Nephron progenitor cell (in vitro differentiated cells): ENCODE measurements at places on chromosomes 2 and 18.

- DNase-seq = no peak
These were observed 187.1 kb downstream of the NRP2 start for GRCh38 chr2:205869439-205869838.

DNA sequence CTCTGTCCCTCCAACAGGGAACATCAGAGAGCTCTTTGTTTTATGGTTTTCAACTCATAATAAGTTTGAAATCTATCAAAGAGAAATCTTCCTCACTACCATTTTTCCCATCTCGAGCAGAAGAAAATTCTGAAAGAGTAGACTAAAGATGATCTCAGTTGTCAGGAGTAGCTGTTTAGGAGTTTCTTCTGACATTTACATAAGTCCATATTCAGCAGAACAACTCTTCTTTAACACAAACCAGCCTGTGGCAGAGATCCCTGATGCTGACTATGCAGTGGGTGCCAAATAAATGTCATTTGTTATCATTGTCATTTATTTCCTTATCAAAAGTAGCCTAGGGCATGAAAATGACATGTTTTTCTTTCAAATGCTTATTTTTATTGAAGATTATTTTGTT is 380.7 kb downstream of the MBD2 start:
- no peak for DNase-seq

- DNase-seq = peak; percentile 33
These were observed 515.5 kb upstream of the MYT1L start for GRCh38 chr2:2846332-2847208.

DNA sequence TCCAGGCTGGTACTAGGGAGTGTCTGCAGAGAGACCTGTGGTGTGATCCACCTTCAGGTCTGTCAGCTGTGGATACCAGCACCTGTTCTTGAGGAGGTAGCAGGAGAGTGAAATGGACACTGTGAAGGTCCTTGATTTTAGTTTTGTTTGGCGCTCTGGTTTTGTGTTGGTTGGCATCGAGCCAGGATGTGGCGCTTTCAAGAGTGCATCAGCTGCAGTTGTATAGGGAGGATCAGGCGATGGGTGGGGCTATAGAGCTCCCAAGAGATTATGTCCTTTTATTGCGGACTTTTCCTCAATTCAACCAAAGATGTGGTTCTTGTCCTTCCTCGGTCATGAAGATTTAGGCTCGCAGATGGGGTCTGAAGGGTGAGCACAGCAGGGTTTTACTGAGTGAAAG is 37.5 kb downstream of the SLC39A10 start:
- no peak for DNase-seq

- DNase-seq = no peak
These were observed 95.1 kb downstream of the BAZ2B start for GRCh38 chr2:159521272-159521671.

DNA sequence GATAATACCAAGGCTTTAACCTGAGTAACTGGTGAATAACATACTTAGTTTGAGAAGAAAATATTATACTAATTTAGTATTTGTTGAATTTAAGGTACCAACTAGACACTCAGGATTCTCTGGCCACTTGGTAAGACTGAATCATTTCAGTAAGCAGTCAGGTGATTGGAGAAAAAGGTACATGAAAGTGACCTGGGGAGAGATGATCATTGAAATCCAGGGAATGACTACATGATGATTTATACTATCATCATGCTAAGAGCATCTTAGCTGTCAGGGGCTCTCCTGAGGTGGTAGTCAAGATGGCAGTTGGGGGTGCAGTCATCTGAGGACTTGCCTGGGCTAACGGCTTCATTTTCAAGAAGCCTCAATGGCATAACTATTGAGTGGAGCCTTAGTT is 571.2 kb upstream of the ACVR2A start:
- no peak for DNase-seq

GRCh38 chr2:143603846-143604565 is 474.8 kb downstream of the ARHGAP15 start:
- no peak for DNase-seq

DNA sequence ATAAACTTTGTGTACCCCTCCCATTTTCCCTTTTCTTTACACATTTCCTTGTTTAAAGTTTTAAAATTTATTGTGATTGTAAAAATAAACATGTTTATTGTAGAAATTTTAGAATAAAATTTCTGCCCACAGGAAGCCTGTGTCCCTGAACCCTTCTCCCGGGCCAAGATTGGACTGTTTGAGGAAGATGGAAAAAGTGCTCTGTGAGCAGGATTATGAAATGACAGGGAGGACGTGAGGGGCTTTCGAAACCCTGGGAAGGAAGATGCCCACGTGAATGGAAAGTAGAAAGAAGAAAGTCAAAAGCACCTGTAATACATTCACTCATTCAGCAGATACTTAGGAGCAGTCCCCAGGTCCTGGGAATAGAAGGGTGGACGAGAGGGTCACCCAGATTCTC is 25.4 kb upstream of the ATOH8 start:
- DNase-seq = no peak

GRCh38 chr2:197867624-197868023 is 63.2 kb downstream of the PLCL1 start:
- DNase-seq = no peak

- DNase-seq = no peak
These were observed 163.0 kb downstream of the TMEM200C start for GRCh38 chr18:5732318-5732717.

- no peak for DNase-seq
These were observed 297.2 kb upstream of the SLC14A2 start for GRCh38 chr18:45317948-45318640.

- DNase-seq = no peak
These were observed 349.9 kb downstream of the TSN start for GRCh38 chr2:122105171-122105876.

GRCh38 chr2:71742953-71743601 is 289.7 kb downstream of the DYSF start:
- DNase-seq = peak; percentile 38

- no peak for DNase-seq
These were observed 13.0 kb upstream of the RALB start for GRCh38 chr2:120239488-120240287.

GRCh38 chr2:30252723-30253701 is 21.7 kb downstream of the LBH start:
- DNase-seq = no peak

DNA sequence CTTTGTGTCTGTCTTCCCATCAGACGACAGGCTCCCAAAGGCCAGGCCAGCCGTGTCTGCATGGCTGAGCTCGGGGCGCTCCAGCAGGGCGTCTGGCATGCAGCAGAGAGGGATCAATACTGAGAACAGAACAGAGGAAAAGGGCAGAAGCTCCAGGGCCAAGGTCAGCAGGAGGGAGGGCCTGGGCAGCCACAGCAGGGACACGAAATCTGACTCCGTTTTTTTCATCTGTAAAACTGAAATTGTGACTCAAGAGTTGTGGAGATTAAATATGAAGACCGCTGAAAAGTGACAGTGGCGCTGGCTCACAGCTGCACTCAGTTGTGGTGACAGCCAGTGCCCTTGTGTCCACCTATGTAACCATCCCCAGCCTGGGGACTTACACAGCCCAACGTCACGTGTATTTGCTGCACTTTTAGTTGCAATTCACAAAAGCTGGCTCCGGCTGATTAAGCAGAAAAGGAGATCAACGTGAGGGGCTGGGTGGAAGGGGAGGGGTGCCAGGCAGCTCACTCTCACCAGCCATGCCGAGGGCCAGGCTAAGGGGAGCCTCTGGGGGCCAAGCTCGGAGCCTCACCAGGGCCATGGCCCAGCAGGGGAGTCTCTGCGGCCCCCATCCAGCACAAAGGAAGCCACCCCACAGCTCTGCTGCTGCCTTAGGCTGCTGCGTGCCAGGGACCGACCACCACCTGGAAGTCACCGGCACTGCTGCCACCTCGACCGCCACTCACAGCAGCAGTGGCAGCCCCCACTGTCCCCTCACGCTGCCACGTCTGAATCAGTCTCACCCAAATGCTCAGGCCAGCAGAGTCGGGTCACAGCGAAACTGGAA is 74.7 kb downstream of the EIPR1 start:
- DNase-seq = no peak

DNA sequence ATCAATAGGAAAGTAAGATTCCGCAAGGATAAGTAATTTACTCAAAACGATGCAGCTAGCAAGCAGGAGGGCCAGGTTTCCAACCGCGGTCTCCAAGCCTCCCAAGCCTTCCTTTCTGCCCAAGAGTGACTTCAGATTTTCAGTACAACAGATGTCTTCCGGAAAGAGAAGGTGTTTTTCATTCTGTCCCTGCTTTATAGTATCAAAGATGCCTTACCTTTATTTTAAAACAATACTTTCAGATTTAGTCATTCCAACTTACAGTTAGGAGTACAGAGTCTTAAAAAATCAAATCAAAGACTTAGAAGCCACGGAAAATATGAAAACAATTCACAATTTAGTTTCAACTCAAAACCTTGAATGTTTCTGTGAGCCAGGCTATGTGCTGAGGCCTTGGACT is 43.6 kb downstream of the CYB5A start:
- DNase-seq = no peak

DNA sequence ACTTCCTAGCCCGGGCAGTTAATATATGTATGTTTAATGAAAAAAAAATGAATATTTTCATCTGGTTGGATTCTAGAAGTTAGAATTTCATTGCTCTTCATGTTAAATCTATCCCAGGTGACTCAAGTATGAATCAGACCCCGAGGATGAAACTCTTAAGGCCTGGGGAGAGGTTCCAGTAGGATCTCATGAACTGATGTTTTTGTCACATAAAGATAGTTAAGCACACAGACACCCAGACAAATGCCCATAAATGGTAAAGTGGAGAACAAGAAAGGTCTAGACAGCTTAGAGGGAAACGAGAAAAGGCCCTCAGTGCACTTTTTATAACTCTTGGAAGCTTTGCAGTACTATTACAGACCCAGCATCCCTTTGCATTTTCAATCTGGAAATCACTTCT is 114.1 kb downstream of the RIF1 start:
- no peak for DNase-seq

- no peak for DNase-seq
These were observed 48.7 kb downstream of the GREB1 start for GRCh38 chr2:11582612-11582861.

GRCh38 chr18:34222307-34223163 is 2.2 kb downstream of the NOL4 start:
- DNase-seq = peak; percentile 63

DNA sequence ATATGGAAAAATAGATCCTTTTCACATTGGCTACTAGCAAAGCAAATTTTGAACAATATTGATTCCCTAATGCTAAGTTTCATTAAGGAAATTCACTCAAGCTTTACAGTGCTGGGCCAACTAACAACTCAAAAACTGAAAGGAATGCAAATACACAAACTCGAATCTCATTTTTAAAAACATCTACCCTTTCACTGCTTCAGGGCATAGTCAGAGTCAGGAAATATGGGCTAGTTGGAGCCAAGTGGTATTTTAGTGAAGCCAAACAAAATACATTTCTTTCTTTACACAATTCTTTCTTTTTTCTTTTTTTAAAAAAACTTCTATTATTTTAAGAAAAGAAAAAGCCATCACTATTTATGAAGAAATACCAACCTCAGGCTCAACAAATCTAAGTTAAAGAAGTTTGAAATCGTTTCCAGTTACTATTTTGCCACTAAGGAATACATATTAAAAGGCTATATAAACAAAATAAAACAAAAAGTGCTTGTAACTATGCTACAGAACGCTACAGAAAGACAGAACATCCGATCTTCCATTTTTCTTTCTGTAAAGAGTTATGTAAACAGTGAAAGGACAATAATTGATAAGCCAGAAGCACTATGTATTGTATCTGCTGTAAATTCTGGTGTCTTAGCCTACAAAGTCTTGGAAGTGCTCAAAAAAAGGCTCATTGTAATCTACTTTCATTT is 113.6 kb upstream of the STK17B start:
- DNase-seq = no peak

GRCh38 chr2:67633212-67633856 is 236.2 kb downstream of the ETAA1 start:
- no peak for DNase-seq

- no peak for DNase-seq
These were observed 509.9 kb upstream of the VRK2 start for GRCh38 chr2:57536535-57537231.

- peak; percentile 58 for DNase-seq
These were observed 51.8 kb downstream of the MTHFD2 start for GRCh38 chr2:74250189-74250631.

DNA sequence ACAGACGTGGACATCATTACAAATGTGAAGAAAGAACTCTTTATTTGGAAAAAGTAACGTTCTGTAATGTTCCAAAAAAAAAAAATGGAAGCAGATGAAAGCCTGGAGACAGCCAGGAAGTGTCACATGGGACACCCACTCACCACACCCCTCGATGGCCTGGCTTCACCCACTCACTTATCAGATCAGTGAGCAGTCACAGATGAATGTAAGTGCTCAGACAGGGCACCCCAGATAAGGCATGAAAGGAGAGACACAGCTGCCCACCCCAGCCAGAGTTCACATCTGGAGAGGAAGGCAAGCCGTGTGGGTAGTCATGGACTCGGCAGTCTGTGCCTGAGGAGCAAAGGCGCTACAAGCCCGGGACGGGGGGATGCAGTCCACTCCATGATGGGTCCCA is 105.2 kb downstream of the SEPTIN10 start:
- no peak for DNase-seq

- no peak for DNase-seq
These were observed 357.6 kb downstream of the DSC3 start for GRCh38 chr18:30684825-30685481.

DNA sequence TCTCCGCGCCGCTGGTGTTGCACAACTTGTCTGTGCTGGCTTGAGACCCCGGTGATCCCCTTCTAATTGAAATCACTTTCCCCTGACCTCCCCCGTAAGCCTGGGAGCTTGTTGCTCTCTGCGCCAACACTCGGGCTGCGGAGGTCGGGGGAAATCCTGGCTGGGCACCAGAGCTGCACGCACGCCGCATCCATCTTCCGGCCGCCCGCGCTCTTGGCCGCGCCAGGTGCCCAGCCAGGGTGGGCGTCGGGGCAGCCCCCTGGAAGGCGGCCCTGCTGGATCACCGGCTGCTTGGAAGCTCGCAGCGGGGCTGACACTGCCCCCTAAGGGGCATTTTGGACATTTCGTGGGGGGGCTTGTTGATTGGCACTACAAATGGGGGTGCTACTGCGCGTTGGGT is 280.3 kb upstream of the SKOR2 start:
- DNase-seq = peak; percentile 32

DNA sequence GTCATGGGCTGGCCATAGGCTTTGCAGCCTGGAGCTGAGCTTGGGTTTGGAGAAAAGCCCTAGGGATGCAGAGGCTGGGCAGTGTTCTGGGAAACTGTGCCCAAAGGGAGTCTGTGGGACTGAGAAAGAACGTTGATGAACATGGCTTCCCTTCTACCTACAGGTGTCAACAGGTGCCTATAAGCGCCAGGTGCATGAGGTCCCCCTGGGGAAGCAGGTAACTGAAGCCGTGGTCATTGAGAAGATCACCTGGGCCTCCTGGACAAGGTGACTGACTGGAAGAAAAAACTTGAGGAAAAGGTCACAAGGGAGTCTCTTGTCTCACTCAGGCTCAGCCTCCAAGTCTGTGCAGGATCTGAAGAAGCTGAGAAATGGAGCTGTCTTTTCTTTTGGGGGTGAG is 83.4 kb downstream of the RTN4 start:
- DNase-seq = no peak
